ENCODE measurements at places on chromosomes 7 and 10.

GRCh38 chr7:82049891-82050533 is 280.2 kb upstream of the HGF start:
- DNase-seq, result no peak

- DNase-seq, result no peak
Measured at GRCh38 chr7:136931169-136931867, 62.9 kb downstream of the CHRM2 start.

DNA sequence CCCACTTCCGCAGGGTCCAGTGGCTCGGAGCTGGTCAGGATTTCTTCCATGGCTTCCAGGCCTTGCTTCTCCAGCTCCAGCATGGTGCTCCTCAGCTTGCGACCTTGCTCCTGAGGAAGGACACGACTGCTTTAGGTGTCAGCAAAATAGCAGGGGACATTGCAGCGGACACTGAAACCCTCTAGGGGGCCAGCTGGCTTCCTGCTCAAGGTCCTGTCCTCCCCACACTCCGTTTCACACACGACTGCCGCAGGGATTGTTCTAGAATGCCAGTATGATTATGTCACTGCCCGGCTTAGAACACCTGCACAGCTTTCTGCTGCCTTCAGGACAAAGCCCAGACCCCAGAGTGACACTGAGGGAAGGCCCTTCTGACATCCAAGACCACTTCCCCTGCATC is 65.6 kb downstream of the SCRN1 start:
- no peak for DNase-seq

DNA sequence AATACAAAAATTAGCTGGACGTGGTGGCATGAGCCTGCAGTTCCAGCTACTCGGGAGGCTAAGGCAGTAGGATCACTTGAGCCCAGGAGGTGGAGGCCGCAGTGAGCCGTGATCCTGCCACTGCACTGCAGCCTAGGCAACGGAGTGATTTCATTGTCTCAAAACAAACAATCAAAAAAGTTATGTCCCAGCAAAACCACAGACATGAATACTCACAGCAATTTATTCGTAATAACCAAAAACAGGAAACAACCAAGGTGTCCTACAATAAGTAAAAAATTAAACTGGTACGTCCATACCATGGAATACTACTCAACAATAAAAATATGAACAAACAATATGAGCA is 11.6 kb upstream of the CYTH3 start:
- no peak for DNase-seq

DNA sequence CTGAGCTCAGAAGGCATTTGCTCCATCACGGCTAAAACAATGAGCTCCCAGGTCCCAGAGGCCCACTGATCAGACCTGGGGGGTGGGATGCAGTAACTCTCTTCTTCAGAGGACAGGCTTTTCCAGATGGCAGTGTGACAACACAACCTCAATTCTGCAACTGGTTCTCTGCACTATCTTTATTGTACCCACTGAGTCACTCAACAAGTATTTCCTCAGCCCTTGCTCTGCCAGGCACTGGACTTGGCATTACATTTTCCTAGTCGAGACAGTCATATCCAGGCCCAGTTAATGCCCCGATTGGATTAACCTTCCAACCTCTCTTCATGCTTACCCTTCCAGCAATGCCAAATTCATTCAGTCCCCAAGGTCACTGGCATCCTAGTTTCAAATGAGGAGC is 72.6 kb downstream of the JAZF1 start:
- DNase-seq, result no peak
